ENCODE measurements at places on chromosomes 4 and X.
A peak's percentile ranks its signal among the peaks of the same experiment; 100 is the strongest.

DNA sequence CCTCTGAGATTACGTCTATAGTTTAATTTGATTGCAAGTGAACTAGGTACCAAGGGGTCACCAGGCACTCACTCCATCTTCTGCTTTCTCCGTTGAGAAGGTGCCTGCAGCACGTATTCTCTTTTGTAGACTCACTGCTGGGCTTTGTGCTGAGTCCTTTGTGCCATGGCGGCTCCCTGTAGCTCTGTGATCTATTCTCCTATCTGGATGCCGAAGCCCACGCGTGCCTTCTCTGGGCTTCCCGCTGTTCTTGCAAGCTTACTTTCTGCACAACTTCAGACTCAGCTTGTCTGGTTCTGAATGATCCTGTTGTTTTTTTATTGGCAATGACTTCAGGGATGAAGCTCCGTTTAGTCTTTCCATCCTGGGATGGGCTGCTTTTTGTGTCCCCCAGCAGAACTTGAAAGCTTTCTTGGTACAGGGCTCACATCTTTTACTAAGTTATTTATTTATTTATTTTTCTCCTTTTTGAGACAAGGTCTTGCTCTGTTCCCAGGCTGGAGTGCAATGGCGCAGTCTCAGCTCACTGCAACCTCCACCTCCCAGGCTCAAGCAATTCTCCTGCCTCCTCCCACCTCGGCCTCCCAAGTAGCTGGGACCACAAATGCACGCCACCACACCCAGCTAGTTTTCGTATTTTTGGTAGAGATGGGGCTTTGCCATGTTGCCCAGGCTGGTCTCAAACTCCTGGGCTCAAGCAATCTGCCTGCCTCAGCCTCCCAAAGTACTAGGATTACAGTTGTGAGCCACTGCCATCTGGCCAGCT lies 100.9 kb upstream of the NKX1-1 start:
- no peak for DNase-seq

DNA sequence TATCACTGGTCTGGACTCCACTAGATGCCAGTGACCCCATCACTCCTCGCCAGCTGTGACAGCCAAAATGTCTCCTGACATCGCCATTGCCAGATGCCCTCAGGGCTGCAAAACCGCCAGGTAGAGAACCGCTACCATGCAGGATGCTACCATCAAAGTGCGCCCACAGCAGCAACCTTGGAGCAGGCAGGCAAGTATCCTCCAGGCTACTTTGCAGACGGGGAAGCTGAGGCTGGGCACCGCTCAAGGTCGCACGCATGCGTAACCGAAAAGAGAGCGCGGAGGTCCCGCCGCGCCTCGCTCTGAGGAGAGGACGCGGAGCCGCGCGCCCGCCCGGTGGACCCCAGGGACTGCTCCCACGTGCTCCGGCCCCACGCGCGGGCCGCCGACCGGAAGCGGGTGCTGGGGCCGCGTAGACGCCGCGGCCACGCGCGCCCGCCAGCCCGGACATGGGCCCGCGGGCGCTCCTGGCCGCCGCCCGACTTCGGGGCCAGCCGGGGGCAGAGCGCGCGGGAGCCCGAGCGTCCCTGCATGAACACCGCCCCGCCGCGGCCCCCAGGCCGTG lies at the start of gene STS:
Gene STS, plus strand, starts transcription at position 300 of the 565 bp plus-strand sequence. CDS start 105,488 bp downstream, outside the sequence.
- peak; percentile 40 for DNase-seq

DNA sequence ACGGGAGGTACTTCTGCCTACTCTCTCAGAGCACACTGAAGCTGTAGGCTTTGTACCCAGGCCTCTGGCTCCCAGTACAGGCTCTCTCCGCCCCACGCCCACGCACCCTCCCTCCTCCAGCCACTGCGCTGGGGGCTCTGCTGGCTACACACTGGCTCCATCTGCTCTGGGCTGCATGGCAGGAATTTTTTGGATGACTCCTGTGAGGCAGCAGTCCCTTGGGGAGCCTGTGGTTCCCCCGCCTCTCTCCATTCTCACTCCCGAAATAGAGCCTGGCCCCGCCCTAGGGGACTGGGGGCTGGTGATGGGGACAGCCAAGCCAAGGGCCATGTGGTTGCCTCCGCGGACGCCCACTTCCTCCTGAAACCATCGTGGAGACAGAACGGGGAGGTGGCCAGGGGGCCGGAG lies 58.1 kb upstream of the ADRA2C start:
- peak; percentile 80 for DNase-seq

- no peak for DNase-seq
Measured at GRCh38 chr4:13243152-13243551, 241.0 kb downstream of the RAB28 start.

DNA sequence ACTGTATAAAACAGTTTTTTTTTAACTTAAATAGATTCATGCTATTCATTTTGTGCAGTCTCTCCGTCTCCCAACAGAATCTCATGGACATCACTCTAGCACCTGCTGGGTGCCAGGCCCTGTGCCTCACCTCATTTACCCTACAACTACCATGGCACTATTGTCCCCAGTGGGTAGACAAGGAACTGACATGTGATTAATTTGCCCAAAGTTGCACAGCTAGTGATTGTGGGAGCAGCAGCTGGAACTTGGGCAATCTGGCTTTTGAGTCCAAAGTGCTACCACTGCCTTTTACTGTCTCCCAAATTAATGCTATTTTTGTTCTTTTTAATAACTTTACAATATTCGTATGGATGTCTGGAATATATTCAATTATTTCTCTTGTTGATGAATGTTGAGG lies 11.2 kb upstream of the PGRMC2 start:
- no peak for DNase-seq

DNA sequence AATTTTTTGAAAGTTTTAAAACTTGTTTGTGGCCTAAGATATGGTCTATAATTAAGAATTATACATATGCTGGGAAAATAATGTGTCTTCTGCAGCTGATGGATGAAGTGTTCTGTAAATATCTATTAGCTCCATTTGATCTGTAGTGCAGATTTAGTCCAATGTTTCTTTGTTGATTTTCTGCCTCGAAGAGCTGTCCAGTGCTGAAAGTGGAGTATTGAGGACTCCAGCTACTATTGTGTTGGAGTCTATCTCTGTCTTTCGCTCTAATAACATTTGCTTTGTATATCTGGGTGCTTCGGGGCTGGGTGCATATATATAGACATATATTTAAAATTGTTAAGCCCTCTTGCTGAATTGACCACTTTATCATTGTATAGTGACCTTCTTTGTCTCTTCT lies 2127.3 kb downstream of the PCDH7 start:
- no peak for DNase-seq

- DNase-seq: no peak
Measured at GRCh38 chr4:19309378-19309777, 942.3 kb upstream of the SLIT2 start.

DNA sequence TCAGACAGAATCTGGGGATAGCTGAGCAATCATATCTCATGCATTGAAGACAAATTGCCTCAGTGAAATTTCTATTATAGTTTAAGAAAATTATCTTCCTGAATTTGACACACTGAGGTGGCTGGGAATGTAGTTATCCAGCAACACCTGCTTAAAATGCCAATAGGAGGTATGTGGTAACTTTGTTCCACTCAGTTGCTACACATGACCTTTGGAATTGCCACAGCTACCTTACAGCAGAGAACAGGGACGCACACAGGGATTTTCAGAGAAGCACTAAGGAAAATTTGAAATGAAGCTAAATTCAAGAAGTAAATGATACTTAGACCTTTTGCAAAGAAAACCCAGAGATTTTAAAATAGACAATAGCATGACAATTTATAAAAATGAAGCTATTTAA lies 264.6 kb downstream of the IL1RAPL1 start:
- DNase-seq: no peak

- peak; percentile 58 for DNase-seq
Measured at GRCh38 chr4:145034727-145035211, 63.2 kb downstream of the ANAPC10 start.

DNA sequence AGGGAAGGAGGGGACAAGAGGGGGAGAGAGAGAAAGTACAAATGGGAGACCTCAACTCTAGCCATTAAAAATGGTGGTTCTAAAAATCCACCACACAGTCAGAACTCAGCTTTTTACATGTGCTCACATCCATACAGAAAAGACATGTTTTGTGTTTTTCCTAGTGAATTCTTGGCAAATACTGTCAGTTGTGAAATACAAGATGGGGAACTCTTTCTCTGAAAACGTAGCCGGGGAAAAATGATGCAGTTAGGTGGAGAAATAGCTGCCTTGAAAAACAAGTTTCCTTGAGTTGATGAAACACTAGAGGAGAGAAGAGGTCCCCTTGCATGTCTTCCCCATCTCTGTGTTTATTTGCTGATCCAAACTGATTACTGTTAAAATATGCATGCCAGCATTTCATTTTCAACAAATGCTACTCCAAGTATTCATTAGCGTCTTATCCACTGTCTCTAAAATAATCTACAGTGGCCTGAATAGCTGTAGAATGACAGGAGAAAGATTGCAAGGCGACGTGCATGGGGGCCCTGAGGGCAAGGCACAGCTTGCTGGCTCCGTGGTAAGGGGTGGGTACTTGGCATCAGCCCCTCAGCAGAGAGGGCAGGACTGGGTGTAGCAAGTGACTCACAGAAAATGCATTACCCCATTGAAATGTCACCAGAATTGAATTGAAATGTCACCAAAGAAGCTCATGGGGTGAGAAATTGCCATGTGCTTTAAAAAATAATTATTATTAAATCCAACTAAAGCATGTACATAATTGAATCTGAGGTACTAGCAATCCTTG lies 48.1 kb upstream of the TBL1X start:
- no peak for DNase-seq

- no peak for DNase-seq
Measured at GRCh38 chr4:185874516-185875230, 62.7 kb upstream of the SORBS2 start.

DNA sequence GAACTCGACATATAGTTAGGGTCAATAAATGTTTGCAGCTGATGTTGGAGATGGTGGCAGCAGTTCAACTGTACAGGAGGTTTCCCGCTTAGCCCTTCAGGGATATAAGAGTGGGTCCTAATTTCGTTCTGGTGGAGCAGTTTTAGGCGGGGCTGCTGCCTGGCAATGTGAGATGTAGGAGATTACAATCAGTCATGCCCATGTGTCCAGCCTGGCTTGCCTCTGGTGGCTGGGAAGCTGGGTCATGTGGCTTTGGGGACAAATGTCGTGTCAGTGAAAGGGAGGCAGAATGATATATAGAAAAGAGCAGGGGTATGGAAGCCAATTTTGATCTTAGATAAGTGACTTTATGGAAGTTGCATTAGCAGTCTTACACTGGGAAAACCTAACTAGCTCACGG lies 129.4 kb downstream of the CLCN4 start:
- DNase-seq: no peak

DNA sequence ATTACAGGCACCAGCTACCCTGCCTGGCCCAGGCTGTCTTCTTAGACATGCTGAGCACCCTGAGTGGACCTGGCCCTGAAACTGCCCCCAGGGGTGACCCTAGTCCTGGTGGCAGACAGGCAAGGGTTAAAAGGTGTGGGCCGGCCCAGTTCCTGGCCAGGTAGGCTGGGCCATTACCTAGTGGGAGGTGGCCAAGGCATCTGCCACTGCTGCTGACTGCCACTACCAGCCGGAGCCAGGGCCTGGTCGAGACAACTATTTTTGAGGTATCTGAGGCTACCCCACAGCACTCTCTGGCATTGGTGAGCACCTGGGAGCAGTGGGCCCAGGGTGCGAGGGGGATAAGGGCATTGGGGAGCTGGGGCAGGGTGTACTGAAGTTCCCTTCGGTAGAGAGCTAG lies at the start of gene CCDC120:
Gene CCDC120, plus strand, starts transcription at position 206 of the 400 bp plus-strand sequence. CDS start 3,043 bp downstream, outside the sequence.
- no peak for DNase-seq

DNA sequence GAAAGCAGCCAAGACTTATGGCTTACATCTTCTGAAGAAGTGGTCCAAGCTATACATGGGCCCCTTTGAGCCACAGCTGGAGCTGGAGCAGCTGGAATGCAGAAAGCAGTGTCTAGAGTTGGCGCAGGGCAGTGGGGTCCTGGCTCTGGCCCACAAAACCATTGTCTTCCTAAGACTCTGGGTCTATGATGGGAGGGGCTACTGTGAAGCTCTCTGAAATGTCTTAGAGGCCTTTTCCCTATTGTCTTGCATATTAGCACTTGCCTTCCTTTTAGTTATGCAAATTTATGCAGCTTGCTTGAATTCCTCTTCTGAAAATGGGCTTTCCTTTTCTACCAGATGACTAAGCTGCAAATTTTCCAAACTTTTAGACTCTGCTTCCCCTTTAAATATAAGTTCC lies 15.3 kb downstream of the NPY1R start:
- DNase-seq: no peak

DNA sequence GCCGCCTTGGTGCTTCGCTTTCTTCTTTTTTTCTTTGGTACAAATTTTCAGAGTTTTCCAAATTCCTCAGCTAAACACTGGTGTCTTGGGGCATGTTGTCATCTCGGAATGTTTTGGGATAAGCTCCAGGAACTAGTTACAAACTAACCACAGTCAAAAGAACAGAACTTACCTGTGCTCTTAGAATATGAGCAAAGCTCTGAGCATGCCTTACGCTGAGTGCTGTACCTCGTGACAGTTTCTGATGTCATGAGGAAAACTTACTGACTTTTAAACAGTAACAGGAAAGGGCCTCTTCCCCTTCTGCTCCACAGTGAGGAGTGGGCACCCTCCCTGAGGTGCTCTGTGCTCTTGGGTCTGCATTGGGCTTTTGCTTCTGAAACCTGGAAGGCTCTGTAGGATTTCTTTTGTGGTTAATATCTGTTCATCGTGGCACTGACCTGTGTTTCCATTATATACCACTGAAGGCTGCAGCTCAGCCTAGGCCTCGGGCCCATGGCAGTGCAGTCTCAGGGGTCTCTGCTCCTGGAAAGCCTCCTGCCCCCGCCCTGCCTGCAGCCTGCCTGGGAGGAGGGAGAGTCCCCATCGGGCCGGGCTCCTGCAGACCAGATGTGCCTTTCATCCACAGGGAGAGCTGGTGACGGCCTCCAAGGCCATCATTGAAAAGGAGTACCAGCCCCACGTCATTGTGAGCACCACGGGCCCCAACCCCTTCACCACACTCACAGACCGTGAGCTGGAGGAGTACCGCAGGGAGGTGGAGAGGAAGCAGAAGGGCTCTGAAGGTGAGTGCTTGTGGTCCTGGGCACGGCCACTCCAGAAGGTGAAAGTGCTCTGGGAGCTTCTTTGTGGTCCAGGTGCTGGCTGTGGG lies 48.7 kb downstream of the NOP14 start:
- DNase-seq: no peak

GRCh38 chr4:174215057-174215456 lies 68.4 kb downstream of the FBXO8 start:
- no peak for DNase-seq

DNA sequence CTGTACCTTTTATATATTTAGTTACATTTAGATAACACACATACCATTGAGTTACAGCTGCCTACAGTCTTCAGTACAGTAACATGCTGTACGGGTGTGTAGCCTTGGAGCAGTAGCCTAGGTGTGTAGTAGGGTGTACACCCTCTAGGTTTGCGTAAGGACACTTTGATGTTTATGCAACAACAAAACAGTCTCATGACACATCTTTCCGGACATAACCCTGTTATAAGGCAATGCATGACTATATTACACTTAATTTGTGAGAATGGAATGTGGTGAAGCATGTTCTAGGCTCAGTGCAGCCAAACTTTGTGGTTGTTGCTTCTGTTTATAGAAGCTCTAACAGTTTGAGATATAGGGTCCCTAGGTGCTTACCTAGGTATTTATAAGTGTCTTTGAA lies 65.4 kb downstream of the SPRY1 start:
- no peak for DNase-seq
